Hematopoietic multipotent progenitor cell treated with erythropoietin and hydrocortisone succinate and interleukin-3 and kit ligand, for 6 days (in vitro differentiated cells): ENCODE measurements at places on chromosomes 16 and 17.

DNA sequence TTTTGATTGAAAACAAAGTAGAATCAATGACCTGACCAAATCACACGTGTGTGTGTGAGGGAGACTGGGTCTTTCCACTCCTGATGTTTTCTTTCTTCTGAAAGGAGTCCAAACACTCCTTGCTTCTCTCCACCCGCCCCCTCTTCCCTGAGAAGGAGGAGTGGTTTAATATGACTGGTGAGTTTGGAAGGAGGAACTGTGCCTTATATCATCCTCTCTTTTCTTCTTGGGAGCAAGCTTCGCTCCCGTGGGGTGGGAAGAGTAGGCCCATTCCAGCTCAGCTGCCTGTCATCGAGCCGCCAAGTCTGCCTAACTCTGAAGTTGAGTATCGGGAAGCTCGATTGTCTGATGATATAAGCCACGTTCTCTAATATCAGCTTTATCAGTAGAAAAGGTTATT lies 96.5 kb downstream of the YPEL2 start:
- DNase-seq: no peak

GRCh38 chr16:722835-723633 lies 2.1 kb downstream of the ANTKMT start:
- no peak for DNase-seq

- no peak for DNase-seq
Observed at GRCh38 chr16:48180868-48181480, 25.2 kb upstream of the ABCC12 start.

- no peak for DNase-seq
Observed at GRCh38 chr16:88303890-88304819, 78.6 kb upstream of the ZNF469 start.

DNA sequence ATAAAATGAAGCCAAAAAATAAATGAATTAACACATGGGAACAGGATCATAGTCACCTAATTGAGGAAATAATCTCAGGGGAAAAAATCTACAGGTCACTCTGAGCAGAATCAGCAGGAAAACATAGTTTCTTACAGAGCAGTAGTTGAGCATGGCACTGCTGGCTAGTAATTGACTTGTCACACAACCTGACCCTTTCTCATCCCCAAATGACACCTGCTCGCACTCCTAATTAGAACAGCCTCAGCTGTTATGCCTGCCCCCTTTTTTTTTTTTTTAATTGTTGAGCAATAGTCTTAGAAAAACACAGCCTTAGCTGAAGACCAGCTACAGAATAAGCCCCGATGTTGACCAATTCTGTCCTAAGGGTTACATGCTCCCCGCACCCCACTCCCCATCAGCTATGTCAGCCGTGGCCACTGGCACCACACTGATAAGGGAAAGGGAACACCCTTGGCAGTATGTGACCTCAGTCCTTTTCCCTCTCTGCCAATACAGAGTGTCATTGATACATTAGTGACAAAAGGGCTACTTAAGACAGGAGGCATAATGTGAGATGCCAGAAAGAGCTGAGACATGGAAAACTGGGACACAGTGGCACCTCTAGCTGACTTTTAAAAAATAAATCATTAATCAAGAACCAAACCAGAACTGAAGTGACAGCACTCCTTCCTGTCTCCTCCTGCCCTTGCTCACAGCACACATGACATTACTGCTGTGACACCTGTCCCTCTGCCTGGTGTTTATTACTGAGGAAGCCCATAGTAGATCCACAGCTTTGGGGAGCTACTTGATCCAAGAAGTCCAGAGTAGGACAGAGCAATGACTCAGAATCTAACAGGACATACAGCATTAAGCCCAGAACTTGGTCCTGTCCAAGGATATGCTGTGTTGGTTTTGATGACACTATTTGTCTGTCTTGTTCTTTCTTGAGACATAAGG lies 41.7 kb downstream of the WDR59 start:
- DNase-seq: peak; percentile 95

GRCh38 chr16:27254262-27254811 lies 14.2 kb downstream of the NSMCE1 start:
- DNase-seq: no peak

DNA sequence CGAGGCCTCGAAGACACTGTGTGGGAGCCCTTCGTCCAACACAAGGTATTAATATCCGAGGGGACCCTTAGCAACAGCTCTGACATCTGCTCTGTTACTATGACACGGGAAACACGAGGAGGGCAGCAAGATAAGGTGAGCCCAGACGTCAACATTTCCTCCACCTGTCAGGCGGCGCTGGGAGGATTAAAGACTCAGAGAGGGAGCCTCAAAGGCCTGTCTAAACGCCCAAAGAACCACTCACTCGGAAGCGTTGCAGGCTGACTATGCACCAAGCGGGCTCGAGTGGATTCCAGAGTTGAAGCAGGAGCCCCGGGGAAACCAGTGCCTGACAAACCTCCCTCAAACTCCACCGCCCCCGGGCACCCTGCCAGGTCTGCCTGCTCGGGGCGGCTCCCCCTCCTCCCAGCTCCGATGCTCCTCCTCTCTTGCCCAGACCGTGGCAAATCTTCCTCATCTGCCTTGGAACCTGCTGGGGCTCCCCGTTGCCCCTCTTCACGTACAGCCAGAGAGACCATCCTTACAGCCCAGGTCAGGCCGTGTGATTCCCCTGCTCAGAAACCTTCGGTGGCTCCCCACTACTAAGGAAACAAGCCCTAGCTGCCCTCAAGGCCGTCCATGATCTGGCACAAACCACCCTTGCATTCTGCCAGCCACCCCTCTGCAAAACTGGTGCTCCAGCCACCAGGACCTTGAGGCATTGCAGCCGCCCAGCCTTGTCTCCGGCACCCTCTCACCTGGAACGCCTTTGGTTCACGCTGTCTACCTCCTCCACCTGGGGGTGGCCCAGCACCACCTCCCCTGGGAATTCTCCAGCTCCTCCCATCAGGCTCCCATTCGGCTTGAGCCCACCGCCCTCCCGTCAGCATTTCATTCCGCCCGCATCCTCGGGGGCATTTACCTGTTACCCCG lies 16.2 kb downstream of the RPH3AL start:
- peak; percentile 60 for DNase-seq

DNA sequence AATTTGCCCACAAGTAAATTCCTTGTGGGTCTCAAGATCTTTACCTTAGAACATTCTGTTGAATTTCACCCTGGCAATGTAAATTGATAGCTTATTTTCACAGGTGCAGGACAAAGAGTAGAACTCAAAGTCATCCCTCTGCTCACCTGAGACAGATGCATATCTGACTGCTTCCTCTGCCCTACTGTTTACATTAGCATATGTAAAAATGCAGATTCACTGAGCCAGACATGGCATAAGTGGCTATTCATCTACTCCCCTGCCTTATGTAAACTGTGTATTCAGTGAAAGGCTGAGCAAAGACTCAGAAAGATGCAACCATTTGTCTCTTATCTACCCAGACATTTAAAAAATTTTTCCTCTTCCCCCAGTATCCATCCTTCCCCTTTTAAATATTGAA lies 22.3 kb upstream of the MILR1 start:
- DNase-seq: no peak
